Hair follicle dermal papilla cell (primary cell): ENCODE measurements at places on chromosomes 16 and 17. TPM values are rescaled to one million over a fixed set of nuclear protein-coding genes. Genes with fewer than 3 reads are reported as not detected.

The ARHGDIG gene
- not detected in 2 replicates for total RNA-seq

The DLX3 gene
- not detected in 2 replicates for total RNA-seq

The PDILT gene
- not detected in 2 replicates for total RNA-seq

The PRSS36 gene
- total RNA-seq: 2.1 TPM in 1 of 2 replicates, not detected in the other

The GFER gene
- 10.7 and 11.4 TPM in 2 replicates for total RNA-seq

The RNF227 gene
- 1.3 and 4.2 TPM in 2 replicates for total RNA-seq

The GALR2 gene
- not detected in 2 replicates for total RNA-seq

The KRTAP4-5 gene
- not detected in 2 replicates for total RNA-seq

The ZFP3 gene
- total RNA-seq: 2.7 and 3.1 TPM in 2 replicates

The GPR179 gene
- total RNA-seq: not detected in 2 replicates

The GCGR gene
- total RNA-seq: not detected in 2 replicates

The TLE7 gene
- not detected in 2 replicates for total RNA-seq

The MRPL38 gene
- total RNA-seq: 28.7 and 30.1 TPM in 2 replicates

The RNU2-1 gene
- total RNA-seq: not detected in 2 replicates

The NTN1 gene
- total RNA-seq: 4.4 and 23.5 TPM in 2 replicates

The CD300E gene
- total RNA-seq: not detected in 2 replicates

The ERN1 gene
- total RNA-seq: 8.7 and 11.2 TPM in 2 replicates

The SPATA32 gene
- total RNA-seq: not detected in 2 replicates

The NOTUM gene
- not detected in 2 replicates for total RNA-seq

The CCDC200 gene
- not detected in 2 replicates for total RNA-seq

The WFIKKN2 gene
- not detected in 2 replicates for total RNA-seq

The MINK1 gene
- total RNA-seq: 44.8 and 45.9 TPM in 2 replicates

The RIPOR1 gene
- 40.4 and 44.9 TPM in 2 replicates for total RNA-seq

The MAF gene
- total RNA-seq: 19.1 and 23.0 TPM in 2 replicates

The PRRT2 gene
- 5.2 and 6.5 TPM in 2 replicates for total RNA-seq

The VTN gene
- total RNA-seq: not detected in 2 replicates
